ENCODE measurements at places on chromosomes 16 and 17. TPM values are rescaled to one million over a fixed set of nuclear protein-coding genes. Genes with fewer than 3 reads are reported as not detected.

Gene CNTNAP4
- 0.48 TPM for polyA plus RNA-seq

Gene FBXW10B
- 1.4 TPM for polyA plus RNA-seq

Gene RRAD
- polyA plus RNA-seq, result 3.7 TPM

Gene MARVELD3
- 17.0 TPM for polyA plus RNA-seq

Gene SLC16A13
- polyA plus RNA-seq, result 4.0 TPM

GRCh38 chr17:35064516-35065215 lies 1.2 kb upstream of the RFFL start:
- no peak for DNase-seq

DNA sequence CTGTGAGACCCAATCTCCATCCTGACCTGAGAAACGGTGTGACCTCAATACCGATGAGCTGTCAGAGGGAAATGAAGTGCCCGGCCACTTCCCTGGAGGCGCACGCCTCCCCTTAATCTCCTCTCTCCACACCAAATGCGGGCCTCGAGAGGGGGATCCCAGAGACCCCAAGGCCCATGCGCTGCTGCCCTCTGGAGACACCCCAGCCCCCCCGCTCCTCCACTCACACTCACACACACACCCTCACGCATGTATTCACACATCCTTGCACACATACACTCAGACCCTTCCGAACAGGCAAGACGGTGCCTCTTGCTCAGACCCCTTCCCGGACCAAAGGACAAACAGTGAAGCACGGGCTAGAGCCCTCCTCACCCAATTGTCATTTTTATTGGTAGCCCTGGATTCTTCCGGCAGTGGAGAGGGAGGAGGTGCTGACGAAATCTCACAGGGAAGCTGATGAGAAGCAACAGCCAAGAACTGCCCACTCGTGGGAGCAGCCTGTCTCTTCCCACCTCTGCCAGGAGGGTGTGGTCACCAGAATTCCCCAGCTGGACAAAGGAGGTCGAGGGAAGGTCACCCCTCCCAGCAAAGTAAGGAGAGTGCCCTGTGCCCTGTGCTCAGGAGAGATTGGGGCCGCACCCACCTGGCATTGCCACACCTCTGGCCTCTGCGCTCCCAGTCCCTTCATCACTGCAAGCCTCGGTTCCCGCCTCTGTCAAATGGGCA lies 136.0 kb upstream of the TNRC6C start:
- DNase-seq, result no peak

- DNase-seq, result no peak
Measured at GRCh38 chr17:6523809-6524355, 32.5 kb downstream of the PITPNM3 start.

- DNase-seq, result no peak
Measured at GRCh38 chr16:7158481-7158880, 174.2 kb upstream of the RBFOX1 start.

GRCh38 chr17:76710863-76711611 lies at the start of gene MXRA7:
Gene MXRA7, minus strand, starts transcription at chr17:76710965. Its CDS starts 19 bp downstream, at chr17:76710946.
- DNase-seq, result no peak

DNA sequence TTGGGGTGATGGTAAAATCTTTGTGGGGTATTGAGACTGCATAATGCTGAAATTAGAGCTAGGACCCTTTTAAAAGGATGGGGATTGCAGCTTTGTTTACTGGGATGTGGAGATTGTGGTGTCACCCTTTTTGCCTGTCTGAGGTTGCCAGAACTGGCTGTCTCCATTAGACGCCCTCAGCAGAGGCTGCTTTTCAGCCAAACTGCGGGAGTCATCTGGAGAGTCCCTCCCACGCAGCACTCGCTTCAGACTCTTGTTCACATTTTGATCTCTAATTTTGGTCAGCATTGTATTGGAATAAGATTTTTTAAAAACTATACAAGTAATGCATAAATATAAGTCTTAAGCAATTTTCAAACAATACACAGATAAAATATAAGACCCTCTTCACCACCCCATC lies 27.9 kb upstream of the JPT2 start:
- no peak for DNase-seq

- peak; percentile 69 for DNase-seq
Measured at GRCh38 chr17:49880291-49881053, 32.6 kb upstream of the TAC4 start.

DNA sequence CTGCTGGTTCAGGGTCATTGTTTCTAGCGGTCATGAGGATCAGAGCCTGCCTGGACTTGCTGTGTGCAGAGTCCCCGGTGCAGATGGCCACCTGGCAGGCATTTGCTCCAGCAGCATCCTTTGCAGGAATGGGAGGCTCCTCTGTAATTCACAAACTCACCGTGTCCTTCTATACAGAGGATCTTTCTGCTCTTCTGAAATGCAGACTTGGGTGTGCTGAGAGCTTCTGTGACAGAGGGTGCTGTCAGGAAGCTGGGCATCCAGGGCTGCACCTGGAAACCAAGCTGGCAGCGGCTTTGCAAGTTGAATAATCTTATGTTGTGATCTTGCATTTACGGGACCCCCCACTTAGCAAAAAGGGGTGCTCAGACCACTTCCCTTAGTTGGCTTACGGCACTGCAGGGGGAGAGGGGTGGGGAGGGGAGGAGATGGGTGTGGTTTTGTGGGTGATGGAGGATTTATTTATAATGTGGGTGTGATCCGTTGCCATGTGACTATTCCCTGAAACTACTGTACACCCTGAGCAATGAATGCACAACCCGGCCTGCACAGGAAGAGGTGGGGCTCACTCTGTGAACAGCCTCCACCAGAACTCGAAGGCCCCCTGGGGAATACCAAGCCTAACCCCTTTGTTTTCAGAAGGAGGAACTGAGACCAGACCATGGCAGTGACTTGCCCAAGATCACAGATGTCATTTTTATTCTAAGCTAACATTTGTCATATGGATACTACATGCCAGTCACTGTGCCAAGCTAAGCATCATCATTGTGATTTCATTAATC lies 178.3 kb downstream of the PRKCB start:
- DNase-seq, result no peak

DNA sequence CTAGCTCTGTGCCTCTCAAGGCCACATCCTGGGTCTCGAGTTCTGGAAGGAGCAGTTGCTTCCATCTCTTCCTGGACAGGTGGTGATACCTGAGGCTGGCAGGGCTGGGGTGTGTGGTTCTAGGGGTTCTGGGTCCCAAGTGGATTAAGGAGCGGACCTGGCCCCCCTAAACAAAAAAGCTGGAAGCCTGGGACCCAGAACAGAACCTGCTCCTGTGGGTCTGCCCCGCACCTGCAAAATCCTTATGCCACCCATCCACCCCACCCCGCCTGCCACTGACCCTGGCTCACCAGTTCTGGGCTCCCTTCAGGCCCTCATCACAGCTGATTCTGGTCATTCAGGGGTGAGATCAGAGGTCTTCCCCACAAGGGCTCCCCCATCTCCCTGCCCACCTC lies 44.8 kb downstream of the ADCY7 start:
- no peak for DNase-seq

- no peak for DNase-seq
Measured at GRCh38 chr16:84255050-84255810, 15.4 kb upstream of the KCNG4 start.

GRCh38 chr17:11855306-11855705 lies 142.0 kb downstream of the ZNF18 start:
- DNase-seq, result no peak

- DNase-seq, result no peak
Measured at GRCh38 chr16:71956486-71956885, 43.7 kb downstream of the PKD1L3 start.

DNA sequence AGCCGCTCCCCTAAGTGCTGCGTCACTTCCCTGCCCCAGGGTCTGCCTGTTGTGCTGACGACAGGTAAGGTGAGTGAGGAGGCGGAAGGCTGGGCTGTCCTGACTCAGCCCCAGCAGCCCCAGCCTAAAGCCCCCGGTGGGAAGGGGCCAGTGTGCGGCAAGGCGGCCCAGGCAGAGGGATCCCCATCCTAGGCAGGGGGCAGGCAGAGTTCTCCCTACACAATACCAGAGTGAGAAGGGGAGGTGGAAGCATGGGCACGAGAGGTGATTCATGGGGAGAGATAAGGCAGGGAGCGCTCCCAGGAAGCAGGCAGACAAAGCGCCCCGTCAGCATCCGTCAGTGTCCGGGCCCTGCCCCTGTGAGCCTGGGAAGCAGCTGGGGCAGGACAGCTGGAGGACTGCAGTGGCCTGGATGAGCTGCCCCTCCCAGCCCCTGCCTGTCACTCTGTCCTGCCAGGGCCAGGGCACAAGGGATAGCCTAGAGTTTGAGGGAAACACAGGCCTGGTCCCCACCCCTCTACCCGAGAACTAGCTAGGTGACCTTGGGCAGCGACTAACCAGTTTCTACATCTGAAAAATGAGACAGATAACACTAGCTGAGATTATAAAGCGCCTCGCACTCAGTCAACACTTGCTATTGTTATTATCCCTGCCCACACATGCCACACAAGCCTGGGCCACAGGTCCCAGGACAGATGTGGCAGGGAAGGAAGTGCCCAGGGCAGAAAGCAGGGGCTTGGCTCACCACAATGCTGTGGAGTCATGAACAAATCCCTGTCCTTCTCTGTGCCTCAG lies 3.8 kb downstream of the FAM83G start:
- DNase-seq, result no peak

- DNase-seq, result no peak
Measured at GRCh38 chr17:44935116-44935515, 12.5 kb downstream of the KIF18B start.

GRCh38 chr17:83114706-83115105 lies 35.3 kb downstream of the METRNL start:
- no peak for DNase-seq

DNA sequence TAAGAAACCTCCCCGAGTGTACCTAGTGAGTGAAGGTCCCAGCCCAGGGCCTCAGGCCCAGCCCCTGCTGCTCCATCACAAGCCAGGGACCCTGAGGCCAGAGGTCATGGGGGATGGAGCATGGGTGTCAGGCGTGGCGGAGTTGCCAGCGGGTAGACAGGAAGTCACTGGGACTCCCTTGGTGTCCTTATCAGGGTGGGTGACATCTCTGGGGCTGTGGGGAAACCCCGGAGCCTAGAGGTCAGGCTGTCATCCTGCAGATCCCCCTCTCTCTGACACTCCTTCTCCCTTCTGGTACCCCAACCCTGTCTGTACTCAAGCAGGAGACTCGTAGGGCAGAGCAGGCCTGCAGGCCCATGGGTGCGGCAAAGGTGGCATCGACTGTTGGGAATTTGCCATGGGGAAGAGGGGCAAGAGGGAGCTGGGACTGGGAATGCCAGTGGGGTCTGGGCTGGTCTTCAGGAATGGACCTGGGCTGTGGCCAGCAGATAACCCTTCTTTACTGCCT lies 10.8 kb upstream of the ADGRG1 start:
- no peak for DNase-seq

Measured in left kidney (tissue), 8 donors.